M059J (cell line): ENCODE measurements at places on chromosomes 5 and 9. TPM values are rescaled to one million over a fixed set of nuclear protein-coding genes. Genes with fewer than 3 reads are reported as not detected.

DNA sequence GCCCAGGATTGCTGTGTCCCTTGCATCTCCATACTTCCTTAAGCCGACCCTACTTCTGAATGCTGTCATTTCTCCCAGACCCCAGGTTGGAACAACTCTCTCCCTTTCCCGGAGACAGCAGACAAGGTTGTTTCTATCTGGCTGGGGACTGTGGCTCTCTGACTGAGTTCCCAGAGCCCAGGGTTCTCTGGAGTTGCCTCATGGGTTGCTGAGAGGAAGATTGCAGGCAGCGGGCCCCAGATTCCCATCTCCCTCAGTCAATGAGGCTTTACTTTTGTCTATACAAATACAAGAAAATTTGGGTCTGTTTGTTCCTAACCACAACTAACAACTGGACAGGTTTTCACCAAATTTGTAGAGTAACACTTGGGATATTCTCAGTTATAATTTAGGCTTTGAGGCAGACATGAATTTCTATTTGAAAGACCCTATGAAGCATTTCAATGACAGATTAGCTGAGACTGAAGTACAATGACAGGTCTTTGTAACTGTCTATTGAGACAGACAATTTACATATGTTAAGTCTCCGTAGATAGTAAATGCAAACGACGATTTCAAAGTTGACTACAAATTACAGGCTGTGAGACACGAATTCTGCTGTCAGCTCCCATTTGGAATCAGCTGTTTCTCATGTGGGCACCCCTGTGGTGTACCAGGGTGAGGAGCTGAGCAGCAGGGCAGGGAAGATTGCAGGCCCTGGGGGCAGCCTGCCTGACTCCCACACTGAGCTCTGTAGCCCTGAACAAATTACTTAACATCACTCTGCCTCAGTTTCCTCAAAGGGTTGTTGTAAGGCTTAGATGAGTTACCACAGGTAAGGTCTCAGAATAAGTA lies 107.5 kb downstream of the ATP10B start:
- no peak for DNase-seq

GRCh38 chr9:132457504-132458236 lies 47.7 kb downstream of the CFAP77 start:
- DNase-seq = no peak

The ACER2 gene
- total RNA-seq = 0.47 and 0.96 TPM in 2 replicates

The HAPLN1 gene
- total RNA-seq = 0.20 and 0.99 TPM in 2 replicates
